ENCODE measurements at places on chromosomes 12 and 14. TPM values are rescaled to one million over a fixed set of nuclear protein-coding genes. Genes with fewer than 3 reads are reported as not detected.
A peak's percentile ranks its signal among the peaks of the same experiment; 100 is the strongest.

DNA sequence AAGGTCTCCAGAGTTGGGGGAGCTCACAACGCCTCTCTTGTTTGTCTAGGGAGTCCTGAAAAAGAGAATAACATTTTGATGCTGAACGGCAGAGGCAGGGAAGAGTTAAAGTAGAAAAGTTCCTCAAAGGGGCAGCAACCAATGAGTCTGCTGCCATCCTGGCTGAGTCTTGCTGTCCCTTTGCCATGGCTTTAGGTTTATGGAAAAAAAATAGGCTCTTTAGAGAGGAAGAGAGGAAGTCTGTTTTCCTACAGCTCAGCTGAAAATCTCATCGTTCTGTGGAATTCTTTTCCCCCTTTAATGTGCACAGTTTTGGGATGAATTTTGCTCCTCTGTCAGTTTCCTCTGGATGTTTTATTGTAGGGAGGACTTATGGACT is 314.8 kb upstream of the TBX3 start:
- H3K4me1 ChIP-seq: no peaks in the 10 kb centered on the region
- no peak overlapping the region for H3K27ac ChIP-seq
- H3K36me3 ChIP-seq: no peaks in the 10 kb centered on the region
- DNase-seq: no peak
- H3K27me3 ChIP-seq: no peaks in the 10 kb centered on the region

DNA sequence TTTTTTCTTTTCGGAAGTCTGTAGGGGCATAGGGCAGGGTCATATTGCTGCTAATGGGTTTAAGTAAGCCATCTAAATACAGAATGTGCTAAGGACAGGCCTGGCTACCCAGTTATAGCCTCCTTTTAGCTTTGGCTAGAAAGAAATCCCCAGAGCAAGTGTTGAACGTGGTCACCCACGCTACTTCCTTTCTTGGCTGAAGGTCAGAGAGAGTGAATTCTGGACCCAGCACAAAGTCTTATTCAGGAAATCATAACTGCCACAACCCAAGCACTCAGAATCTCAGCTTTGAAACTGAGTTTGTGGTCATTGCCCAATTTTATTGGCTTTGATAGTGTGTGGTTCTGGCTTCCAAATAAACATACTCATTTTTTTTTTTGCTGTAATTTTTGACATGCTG is 542.1 kb upstream of the ATP2B1 start:
- no peak overlapping the region for H3K4me3 ChIP-seq
- H3K27me3 ChIP-seq: peaks cover 14% of the 10 kb centered on the region
- peaks cover 15% of the 10 kb centered on the region for H3K4me1 ChIP-seq
- H3K36me3 ChIP-seq: no peaks in the 10 kb centered on the region
- H3K27ac ChIP-seq: no peak overlapping the region
- DNase-seq: peak; percentile 68

DNA sequence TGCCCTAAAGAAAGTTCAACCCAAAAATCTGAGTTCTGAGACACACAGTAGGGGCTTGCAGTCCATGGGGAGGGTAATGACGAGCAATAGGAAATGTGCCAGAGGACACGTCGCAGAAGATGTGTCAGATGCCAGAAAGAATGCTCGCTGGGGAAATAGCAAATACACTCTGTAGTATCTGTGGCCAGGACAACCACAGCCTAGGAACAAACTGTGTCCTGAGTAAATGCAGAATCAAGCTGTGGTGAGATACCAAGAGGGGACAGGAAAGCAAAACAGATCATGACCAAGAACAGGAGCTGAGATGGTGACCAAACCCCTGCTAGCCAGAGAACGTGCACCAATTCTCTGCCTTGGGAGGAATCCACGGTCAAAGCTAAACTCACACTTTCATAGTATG is 9.1 kb downstream of the CRACR2A start:
- peaks cover 71% of the 10 kb centered on the region for H3K4me1 ChIP-seq
- DNase-seq: peak; percentile 88
- H3K4me3 ChIP-seq: peak overlapping the region; percentile 87
- H3K36me3 ChIP-seq: peaks cover 17% of the 10 kb centered on the region

DNA sequence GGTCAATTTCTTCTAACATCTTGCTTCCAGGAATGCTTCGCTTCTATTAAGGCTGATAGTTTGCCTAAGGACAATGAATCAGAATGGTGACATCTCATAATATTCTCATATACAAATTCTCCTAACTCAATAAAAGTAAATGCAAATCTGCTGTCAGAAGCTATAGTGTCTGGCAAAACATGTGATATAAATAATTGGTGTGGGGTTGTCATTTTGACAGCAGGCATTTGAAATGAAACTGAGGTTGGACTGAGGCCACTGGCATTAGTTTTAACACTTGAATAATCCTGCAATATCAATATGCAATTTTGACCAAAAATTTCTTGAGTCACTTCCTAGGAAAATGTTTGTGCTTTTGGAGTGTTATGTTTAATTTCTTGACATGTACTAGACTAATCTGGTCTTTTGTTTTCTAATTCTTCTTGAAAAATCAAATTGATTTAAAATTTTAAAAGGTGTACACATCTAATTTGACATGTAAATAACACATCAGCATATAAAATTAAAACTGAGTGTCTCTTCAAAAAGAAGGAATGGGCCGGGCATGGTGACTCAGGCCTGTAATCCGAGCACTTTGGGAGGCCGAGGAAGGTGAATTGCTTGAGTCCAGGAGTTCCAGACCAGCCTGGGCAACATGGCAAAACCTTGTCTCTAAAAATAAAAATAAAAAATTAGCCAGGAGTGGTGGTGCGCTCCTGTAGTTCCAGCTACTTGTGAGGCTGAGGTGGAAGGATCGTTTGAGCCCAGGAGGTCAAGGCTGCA is 92.3 kb upstream of the BTG1 start:
- no peaks in the 10 kb centered on the region for H3K36me3 ChIP-seq
- H3K4me1 ChIP-seq: no peaks in the 10 kb centered on the region
- DNase-seq: no peak
- no peaks in the 10 kb centered on the region for H3K27me3 ChIP-seq
- no peak overlapping the region for H3K27ac ChIP-seq
- no peak overlapping the region for H3K4me3 ChIP-seq

The ATP2B1 gene
- 45.5 TPM for total RNA-seq

DNA sequence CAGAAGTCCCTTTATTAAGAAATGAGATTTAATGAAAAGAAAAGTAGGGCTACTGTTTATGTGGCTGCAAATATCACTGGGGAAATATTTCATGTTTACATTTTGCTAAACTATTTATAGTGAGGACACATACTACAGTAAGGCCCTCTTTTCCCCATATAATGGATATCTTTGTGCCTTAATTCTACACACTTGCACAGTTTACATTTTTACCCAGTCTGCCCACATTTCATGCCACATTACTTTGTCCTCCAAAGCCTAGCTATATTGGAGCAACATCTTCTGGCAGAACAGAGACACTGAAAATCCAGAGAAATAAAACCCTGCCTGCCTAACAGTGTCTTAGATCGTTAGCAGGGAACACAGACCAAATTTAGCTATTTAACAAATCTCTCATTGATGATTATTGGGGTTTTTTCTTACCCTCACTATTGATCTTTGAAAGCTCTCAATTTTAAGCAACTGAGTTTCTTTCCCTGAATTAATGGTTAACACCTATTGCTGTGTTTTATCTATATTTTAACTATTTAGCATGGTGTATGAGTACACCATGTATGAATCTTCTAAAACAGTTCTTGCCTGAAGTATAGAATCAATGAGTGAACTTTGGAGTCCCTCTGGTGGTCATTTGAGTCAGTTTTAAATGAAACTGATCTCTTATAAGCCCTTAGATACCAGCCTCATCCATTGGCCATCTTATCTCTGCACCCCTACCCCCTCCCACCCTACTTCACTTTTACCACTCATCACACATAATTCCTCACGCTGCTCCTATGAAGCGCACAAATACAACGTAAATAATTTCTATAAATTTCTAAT is 170.2 kb downstream of the BCAT1 start:
- no peaks in the 10 kb centered on the region for H3K36me3 ChIP-seq
- no peak overlapping the region for H3K4me3 ChIP-seq
- H3K27ac ChIP-seq: no peak overlapping the region
- H3K4me1 ChIP-seq: peaks cover 13% of the 10 kb centered on the region
- no peak for DNase-seq

DNA sequence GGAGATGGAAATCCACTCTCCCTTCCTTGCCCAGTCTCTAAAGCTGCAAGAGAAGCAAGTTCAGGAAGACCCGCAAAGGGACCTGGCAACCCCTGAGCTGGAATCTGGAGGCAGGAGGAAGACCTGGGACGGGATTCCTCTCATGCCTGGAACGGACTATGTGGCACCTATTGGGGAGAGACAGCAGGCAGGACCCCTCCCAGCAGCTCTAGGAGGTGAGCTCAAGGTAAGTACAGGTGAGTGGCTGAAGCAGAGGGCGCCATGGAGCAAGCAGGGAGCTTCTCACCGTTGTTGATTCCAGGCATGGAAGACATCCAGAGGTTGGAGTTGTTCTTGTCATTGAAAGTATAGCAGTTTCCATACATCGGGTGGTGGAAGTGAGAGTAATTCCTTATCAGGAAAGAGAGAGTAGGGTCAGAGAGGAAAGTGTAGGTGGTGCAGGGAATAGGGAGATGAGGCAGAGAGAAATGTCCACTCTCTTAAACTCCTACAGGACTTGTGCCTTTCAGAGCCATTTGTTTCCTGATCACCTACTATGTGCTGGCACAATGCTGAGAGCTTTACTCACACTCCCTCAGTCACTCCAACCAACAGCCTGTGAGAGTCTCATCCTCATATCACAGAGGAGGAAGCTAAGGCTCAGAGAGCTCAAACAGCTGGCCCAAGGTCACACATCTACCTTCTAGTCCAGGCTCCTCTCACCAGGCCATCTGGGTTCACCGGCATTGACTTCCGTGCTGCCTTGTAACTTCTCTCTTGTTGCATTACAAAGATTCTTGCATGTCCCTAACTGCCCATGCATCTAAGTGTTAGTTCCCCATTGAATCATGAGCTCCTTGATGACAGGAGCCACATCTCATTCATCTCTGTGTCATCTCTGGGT is 13.9 kb upstream of the TNFRSF1A start:
- no peak overlapping the region for H3K4me3 ChIP-seq
- peak overlapping the region; percentile 72 for H3K27ac ChIP-seq
- peaks cover 16% of the 10 kb centered on the region for H3K4me1 ChIP-seq
- H3K36me3 ChIP-seq: no peaks in the 10 kb centered on the region
- H3K27me3 ChIP-seq: peaks cover 3% of the 10 kb centered on the region

The SERPINA12 gene
- total RNA-seq: not detected

DNA sequence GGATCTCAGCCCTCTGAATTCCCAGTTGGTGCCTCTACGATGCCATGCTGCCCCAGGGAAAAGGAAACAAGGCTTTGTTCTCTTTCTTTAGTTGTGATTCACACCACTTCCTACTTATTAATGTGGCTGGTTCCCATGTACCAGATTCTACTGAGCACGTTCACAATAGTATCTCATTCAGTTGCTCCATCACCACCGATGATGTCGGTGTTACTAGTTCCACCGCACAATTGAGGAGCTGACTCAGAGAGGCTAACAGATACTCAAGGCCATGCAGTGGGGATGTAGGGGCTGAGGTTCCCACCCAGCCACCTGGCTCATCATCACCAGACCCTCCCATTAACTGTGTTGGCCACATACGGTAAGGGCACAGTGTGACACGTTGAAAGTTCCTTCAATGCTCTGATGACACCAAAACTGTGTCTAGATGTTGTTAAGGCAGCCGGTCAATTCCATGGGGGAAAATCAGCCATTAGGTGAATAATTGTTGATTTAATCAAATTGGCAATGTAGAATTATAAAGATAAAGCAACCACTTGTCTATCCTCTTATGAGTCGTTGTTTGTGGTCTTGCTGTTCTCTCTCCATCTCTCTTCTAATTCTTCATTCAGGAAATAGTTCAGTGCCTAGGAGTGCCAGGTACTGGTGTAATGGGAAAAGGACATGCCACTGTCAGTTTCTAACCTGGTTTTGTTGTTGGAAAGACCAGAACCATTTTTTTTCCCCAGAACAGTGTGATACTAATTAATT is 244.2 kb upstream of the CRY1 start:
- no peaks in the 10 kb centered on the region for H3K36me3 ChIP-seq
- no peak overlapping the region for H3K4me3 ChIP-seq
- peaks cover 9% of the 10 kb centered on the region for H3K27me3 ChIP-seq
- peaks cover 31% of the 10 kb centered on the region for H3K4me1 ChIP-seq
- no peak overlapping the region for H3K27ac ChIP-seq
- no peak for DNase-seq

The TAS2R8 gene
- not detected for total RNA-seq

DNA sequence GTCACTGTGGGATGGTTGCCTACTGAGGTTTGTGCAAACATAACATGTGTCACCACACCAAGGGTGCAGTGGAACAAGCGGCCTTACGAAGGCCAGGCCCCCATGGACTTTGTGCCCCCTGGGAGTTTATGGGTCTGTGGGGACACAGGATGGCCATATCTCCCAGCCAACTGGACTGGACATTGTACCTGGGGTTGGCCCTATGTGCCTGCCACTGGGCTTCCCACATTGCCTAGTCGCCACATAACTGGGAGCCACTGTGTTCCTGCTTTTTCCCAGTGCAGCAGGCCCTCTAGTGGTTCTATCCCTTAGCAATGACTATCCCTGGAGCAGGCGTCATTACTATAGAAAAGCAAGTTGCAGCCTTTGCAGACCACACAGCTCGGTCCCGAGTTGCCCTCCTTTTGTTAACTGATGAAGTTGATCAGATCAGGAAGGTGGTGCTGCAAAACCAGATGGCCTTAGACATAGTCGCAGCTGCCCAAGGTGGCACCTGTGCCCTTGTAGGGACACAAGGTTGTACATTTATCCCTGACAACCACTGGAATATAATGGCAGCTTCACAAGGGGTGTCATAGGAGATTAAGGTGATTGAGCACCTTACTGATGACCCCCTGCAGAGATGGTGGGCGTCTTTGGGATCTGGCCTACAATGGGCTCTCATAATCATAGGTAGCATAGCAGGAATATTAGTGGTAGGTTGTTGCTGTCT is 15.2 kb upstream of the RNASE12 start:
- H3K4me3 ChIP-seq: no peak overlapping the region
- no peak overlapping the region for H3K27ac ChIP-seq
- no peak for DNase-seq
- no peaks in the 10 kb centered on the region for H3K4me1 ChIP-seq

GRCh38 chr12:54018468-54018984 is 9.7 kb upstream of the HOXC6 start:
- peaks cover 47% of the 10 kb centered on the region for H3K27me3 ChIP-seq
- peaks cover 20% of the 10 kb centered on the region for H3K4me1 ChIP-seq
- no peaks in the 10 kb centered on the region for H3K36me3 ChIP-seq
- DNase-seq: no peak

The TAS2R31 gene
- 11.4 TPM for total RNA-seq

GRCh38 chr14:94707494-94707893 is 62.4 kb downstream of the GSC start:
- H3K4me1 ChIP-seq: no peaks in the 10 kb centered on the region
- H3K27me3 ChIP-seq: peaks cover 21% of the 10 kb centered on the region
- H3K27ac ChIP-seq: no peak overlapping the region
- H3K4me3 ChIP-seq: no peak overlapping the region
- no peaks in the 10 kb centered on the region for H3K36me3 ChIP-seq
- DNase-seq: no peak

The FAM186B gene
- total RNA-seq: 2.0 TPM

GRCh38 chr14:63709589-63709988 is 18.3 kb downstream of the SGPP1 start:
- DNase-seq: no peak
- no peak overlapping the region for H3K4me3 ChIP-seq
- H3K27ac ChIP-seq: no peak overlapping the region
- H3K27me3 ChIP-seq: no peaks in the 10 kb centered on the region
- peaks cover 26% of the 10 kb centered on the region for H3K4me1 ChIP-seq

- H3K27me3 ChIP-seq: no peaks in the 10 kb centered on the region
- H3K36me3 ChIP-seq: peaks cover under 1% of the 10 kb centered on the region
- H3K27ac ChIP-seq: no peak overlapping the region
- DNase-seq: no peak
Measured at GRCh38 chr12:14326699-14327098, 38.8 kb upstream of the ATF7IP start.
